ENCODE measurements at places on chromosomes 5 and 9.
A peak's percentile ranks its signal among the peaks of the same experiment; 100 is the strongest.

DNA sequence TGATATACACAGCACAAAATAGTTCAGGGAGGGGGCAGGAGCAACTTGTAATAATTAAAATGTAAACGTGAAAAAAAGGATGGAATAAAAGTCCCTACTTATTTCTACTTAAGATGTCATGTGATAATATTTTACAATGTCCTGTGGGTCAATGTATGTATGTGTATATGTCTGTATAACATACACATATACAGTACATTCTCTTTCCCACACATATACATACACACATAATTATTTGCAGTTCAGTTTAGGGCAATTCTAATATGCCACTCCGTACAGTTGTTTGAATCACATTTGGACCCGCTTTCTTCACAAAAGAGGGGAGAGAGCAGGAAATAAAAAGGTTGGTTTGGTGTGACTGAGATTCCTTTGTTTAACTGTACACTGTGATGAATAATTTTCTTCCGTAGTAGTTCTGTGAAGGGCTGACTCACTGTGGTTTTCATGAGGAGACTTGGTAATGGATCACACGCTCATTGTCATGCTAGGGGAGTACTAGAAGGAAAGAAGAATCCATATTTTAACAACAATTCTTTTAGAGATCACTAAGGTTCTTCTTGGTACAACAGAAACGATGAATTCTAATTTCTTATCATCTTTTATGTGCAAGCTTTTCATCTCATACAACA, 26.2 kb upstream of the ACOT12 start:
- DNase-seq = peak; percentile 1

DNA sequence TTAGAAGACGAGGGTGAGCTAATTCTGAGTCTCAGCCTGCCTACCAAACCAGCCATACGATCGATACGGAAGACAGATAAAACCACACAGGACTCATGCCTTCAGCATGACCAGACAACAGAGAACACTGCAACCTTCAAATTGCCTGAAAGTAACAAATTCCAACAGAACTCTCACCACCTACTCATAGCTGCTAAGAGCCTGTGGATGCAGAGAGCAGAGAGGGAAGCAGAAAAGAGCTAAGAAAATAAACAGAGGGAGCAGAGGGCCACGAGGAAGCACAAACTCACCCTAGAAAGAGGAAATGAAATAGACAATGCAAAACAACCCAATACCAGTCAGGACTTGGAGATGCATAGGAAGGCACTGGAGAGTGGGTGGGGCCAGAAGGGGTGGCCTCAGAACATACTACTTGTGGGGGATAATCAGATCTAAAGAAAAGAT, 86.7 kb upstream of the TAS2R1 start:
- no peak for DNase-seq

GRCh38 chr5:50501491-50502228, 60.6 kb upstream of the EMB start:
- peak; percentile 70 for DNase-seq

DNA sequence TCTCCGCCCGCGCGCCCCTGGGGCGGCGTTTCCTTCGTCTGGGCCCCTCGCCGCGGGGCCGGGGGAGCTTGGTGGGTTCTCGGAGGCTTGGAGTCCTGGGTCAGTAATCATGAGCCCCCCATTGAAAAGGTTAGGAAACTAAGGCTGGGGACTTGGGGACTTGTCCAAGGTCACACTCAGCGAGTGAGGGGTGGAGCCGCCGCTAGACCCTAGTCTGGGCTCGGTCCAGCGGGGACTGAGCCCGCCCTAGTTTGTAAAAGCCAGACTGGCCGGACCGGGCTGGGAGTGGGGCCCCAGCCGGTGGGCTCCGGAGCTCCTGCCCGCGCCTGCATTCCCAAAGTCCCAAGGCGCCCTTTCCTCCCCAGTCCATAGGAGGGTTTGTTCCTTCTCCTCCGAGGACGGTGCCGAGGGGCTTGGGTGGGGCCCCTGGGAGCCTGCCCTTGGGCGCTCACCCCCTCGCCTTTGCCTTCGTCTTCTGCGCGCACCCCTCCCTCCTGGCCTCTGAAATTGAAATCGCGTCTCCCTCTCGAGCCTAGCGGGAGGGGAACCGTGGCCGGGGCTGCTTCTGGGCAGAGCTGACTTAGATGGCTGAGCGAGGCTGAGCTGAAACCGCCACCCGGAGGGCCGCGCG, 995 bp downstream of the OLFM1 start:
- no peak for DNase-seq

- peak; percentile 88 for DNase-seq
Measured at GRCh38 chr5:155150012-155150411, 136.5 kb downstream of the KIF4B start.

GRCh38 chr5:139904566-139904815, 108.9 kb downstream of the PSD2 start:
- DNase-seq = no peak

- no peak for DNase-seq
Measured at GRCh38 chr9:34431667-34432066, 26.7 kb downstream of the FAM219A start.

GRCh38 chr9:136786451-136786850, 4.7 kb upstream of the TMEM141 start:
- DNase-seq = no peak

GRCh38 chr5:78601559-78602314, 46.8 kb downstream of the LHFPL2 start:
- DNase-seq = no peak

DNA sequence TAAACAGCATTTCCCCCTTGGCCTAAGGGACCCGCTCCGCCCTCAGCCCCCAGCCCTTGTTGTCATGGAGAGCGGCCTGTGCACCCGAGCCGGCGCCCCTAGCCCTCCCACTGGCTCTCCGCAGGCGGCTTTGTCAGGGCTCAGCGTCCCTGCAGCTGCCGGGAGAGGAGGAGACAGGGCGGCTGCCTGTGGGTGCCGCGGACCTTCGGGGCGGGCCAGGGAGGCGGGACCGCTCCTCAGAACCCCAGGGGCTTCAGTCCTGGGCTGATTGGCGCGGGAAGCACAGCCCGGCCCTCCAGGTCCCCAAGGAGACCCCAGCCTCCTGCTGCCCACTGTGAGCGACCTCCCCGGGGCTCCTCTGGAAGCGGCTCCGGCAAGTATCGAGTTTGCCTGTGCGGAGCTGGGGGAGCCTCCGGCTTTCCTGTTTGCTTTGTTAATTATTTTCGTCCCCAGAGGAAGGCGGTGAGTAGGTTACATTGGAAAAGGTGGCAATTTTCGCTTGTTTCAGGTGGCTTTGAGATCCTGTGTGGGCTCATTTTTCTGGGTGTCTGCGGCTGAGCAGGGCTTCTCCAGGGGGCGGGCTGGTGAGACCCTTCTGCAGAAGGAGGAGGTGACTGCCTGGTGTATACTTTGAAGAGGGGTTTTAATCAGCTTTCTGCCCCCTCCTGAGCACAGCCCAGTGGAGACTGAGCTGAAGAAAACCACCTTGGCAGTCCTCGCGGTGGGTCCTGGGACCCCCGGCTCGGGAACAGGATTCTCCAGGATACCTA, at the start of gene FGD3:
TSS of gene FGD3 (plus strand) at position 256 of the 770 bp plus-strand sequence. CDS start 28,734 bp downstream, outside the sequence.
- DNase-seq = no peak

DNA sequence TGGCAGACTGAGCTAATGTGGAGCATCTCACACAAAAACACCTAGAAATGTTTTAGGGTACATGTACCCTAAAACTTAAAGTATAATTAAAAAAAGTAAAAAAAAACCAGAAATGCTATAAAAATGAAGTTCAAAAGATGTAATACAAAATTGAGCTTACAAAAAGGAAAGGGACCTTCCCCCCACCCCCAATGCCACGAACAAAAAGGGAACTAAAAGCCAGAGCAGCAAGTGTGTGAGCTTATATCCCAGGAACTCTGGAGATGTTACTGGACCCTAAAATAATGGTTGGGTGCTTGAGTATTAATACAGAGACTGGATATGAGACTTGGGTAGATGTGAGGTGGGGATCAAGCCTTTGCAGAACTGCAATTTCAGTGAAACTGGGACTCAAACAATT, 11.0 kb downstream of the SPATA9 start:
- peak; percentile 23 for DNase-seq

- no peak for DNase-seq
Measured at GRCh38 chr9:121679901-121680635, 28.6 kb downstream of the DAB2IP start.

GRCh38 chr5:122120957-122121356, 8.4 kb upstream of the ZNF474 start:
- peak; percentile 3 for DNase-seq
